ENCODE measurements at places on chromosomes 11 and 22.
A peak's percentile ranks its signal among the peaks of the same experiment; 100 is the strongest.

DNA sequence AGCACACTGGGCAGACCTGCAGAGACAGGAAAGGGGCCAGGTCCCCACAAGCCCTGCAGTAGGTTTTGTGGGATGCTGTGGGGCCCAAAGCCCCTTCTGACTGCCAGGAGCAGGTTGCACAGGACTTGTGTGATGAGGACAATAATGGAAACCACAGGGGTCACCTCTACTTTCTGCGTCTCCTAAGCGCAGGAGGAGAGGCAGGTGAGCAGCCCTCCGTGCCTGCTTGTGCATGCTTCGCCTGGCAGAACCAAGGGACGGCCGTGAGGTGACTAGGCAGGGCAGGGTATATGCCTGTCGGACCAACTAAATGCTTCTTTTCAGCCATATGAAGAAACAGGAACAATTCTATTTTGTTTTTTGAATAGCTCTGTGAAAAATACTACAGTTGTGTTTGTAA lies 77.9 kb upstream of the PITPNB start:
- no peak for DNase-seq

GRCh38 chr11:122100756-122101080 lies 15.3 kb downstream of the BLID start:
- DNase-seq = no peak

DNA sequence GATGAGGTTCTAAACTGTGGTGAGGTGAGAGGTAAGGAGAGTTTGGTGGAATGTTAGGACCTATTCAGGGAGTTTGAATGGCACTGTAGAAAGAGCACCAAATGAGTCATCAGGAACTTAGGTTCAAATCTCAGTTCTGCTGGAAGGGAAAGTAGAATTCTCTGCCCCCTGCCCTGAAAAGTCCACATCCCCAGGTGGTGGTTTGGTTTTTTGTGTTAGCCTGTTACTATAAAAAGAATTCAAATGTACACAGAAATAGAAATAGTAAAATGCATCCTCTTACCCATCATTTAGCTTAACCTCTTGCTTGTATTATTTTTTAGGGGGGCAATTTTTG lies 20.2 kb downstream of the PPFIBP2 start:
- DNase-seq = no peak

- no peak for DNase-seq
Observed at GRCh38 chr11:118200901-118201680, 23.7 kb downstream of the JAML start.

- DNase-seq = no peak
Observed at GRCh38 chr11:69654001-69654659, 13.2 kb downstream of the CCND1 start.

GRCh38 chr11:44275961-44276550 lies 33.9 kb downstream of the ALX4 start:
- DNase-seq = no peak

- no peak for DNase-seq
Observed at GRCh38 chr11:112513417-112513816, 252.8 kb upstream of the PLET1 start.

- no peak for DNase-seq
Observed at GRCh38 chr11:120079750-120080610, 57.9 kb downstream of the TRIM29 start.

GRCh38 chr11:120024046-120024445 lies 113.9 kb downstream of the TRIM29 start:
- DNase-seq = no peak

DNA sequence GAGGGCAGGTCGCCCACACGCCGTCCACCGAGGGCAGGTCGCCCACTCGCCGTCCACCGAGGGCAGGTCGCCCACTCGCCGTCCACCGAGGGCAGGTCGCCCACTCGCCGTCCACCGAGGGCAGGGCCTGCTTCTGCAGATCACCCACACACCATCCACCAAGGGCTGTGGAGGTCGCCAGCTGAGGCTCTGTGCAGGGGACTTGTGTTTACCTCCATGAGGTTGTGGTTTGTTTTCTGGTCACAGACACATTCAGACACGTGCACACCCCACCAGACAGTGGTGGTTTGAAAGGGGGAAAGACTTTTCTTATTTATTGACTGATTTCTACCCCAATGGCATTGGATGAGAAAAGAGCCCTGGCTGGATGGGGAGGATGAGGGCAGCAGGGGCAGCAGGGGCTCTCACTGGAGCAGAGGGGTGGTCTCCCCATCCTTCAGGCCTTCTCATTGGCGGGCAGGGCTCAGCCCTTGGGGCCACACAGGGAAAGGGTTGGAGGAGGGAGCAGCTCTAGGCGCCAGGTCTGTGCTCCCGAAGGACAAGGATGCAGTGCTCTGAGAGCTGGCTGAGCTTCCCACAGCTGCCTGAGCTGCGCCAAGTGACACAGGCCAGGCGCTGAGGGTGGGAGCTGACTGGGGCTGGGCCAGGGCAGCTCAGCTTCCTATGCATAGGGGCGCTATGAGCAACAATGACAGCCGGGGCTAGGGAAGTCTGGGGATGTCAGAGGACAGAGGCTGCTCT lies 252.6 kb upstream of the B3GAT1 start:
- no peak for DNase-seq

DNA sequence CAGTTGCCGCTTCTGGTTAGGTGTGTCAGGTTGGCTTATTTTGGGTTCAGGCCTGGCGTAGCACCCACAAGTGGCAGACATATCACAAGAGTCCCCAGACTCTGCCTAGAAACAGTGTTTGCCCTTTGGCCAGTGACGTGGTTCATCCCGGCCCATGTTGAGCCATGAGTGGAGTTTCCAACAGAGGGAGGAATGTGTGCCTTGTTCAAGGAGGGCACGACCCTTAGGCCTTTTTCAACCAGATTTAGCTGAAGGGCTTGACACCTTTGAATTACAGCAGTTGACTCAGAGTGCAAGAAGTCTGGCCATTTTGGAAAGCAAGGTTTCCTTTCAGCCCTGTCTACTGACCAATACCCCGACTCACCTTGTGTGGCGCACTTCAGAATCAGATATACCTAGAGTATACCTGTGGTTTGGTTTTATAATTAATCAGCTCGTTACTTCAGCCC lies 15.1 kb upstream of the AIFM3 start:
- DNase-seq = no peak

- peak; percentile 50 for DNase-seq
Observed at GRCh38 chr11:117931971-117932370, 2.8 kb upstream of the TMPRSS13 start.

- DNase-seq = no peak
Observed at GRCh38 chr11:68525930-68526329, 65.4 kb downstream of the PPP6R3 start.

All from activated CD4-positive, alpha-beta T cell treated with anti-CD3 and anti-CD28 coated beads for 24 hours (primary cell).